ENCODE measurements at places on chromosomes 11 and 22.

DNA sequence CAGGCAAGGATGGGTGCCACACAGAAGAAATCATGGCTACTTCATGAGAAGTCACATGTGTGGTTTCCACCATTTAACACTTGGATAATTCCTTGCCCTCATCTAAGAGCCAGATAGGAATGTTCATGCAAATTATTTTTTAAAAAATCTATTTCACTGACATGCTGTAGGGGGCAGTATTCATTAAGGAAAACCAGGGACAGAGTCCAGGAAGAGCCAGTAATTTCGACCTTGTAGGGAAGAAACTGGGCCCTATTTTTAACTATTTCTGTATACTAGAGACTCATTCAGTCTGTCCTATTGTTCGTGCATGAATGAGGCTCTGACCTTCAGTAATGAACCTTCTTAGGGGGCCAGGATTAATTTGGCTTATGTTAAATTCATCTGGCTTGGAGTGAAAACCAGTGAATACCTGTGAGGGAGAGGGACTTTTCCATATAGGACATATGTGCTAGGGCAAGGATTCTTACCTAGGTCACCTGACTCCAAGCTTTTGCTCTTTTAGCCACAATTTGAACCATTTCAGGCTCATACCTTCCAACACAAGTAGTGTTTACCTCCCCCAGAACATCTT is 192.7 kb downstream of the NAV2 start:
- no peak for DNase-seq

DNA sequence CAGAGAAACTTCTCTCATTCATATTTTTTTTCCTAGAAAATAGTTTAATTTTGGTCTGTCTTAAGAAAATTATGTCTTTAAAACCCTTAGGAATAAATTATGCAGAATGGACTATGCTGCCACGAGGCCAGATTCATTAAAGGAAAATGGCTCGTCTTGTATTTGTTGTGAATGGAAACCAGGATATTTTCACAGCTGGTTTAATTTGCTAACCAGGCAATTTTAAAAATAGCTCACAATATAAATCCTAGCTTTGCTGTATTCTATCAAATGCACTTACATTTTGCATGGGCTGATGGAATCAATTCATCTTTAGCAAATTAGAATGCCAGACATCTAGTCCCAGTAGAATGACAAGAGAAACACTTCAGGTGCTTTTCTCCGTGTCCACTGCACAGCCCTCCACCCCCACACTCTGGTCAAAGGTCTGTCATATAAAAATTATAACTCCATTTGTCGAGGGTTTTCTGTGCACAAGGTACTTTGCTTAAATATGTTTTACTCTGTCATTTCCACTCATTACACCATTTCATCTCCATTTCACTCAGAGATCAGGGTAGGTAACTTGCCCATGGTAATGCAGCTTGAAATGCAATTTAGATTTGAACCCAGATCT is 20.3 kb upstream of the TNRC6B start:
- no peak for DNase-seq

- DNase-seq = peak; percentile 40
Observed at GRCh38 chr11:57459164-57460021, 935 bp upstream of the RTN4RL2 start.

DNA sequence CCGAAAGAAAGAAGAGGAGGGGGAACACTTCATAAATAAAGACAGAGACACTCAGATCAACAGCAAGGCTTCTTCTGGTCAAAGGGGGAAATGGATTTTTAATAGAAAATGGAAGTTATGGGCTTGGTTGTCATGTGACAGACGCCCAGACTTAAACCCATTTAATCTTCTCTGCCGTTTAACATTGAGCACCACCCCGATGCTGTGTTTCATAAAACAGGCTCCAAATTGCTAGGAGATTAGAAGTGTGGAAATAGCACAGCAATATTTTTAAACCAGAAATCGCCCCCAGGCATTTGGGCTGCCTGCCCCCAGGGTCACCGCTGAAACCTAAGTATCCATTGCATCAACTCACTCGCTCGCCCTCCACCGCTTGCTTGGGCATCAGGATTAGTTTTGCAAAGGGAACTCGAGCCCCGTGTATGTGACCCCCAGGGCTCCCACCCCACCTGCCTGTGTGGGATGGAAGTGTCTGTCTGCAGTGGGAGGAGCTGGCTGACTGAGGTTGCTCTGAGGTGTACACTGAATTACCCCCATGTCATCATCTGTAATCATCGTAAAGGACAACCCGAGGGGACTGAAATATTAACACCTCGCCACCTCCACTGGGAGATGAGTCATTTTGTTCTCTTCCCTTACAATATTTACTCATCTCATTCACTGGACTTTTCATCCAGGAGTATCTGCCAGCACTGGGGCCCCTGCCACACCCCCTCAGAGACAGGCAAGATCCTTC is 10.7 kb downstream of the DSCAML1 start:
- no peak for DNase-seq

GRCh38 chr11:118217575-118217974 is 7.2 kb downstream of the JAML start:
- DNase-seq = no peak

- no peak for DNase-seq
Observed at GRCh38 chr11:118846181-118846935, 37.3 kb upstream of the CXCR5 start.

- DNase-seq = no peak
Observed at GRCh38 chr11:116698080-116698479, 74.7 kb downstream of the BUD13 start.

DNA sequence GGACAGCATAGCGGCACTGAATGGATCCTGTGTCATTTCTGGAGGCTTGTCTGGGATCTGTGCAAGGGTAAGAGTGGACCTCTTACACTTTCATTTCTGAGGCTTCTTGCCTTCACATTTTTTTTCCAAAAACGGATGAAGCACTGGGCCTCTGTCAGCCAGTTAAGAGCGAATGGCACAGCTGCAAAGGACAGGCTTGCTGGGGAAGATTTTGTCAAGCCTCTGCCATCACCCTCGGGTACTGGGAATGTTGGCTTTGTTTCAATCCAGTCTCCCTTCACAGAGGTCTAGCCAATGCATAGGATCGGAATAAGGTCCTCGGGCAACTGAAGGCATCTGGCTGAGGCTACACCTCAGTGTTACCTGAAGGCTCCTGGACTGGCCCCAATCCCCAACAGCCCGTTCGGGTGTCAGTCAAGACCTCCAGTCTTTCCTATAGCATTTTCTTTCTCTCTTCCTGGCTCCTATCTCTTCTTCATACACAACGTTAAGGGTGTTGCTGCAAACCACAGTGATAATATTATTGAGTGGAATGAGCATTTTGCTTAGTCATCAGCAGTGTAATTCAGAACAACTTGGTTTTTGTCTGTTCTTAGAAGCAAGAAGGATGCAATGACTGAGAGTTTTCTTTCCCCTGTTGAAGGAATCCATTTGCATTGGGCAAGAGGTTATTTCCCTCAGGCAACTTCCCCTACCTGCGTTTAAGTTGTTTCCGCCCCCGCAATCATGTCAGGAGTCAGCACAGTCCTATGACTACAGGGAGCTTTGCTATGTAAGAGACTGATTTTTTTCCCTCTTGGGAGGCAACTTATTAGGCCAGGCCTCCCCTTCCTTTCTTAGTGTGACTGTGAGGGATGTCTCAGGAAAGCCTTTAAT is 22.8 kb downstream of the NPAT start:
- no peak for DNase-seq

- no peak for DNase-seq
Observed at GRCh38 chr11:39304586-39304985, 2154.9 kb downstream of the LRRC4C start.

DNA sequence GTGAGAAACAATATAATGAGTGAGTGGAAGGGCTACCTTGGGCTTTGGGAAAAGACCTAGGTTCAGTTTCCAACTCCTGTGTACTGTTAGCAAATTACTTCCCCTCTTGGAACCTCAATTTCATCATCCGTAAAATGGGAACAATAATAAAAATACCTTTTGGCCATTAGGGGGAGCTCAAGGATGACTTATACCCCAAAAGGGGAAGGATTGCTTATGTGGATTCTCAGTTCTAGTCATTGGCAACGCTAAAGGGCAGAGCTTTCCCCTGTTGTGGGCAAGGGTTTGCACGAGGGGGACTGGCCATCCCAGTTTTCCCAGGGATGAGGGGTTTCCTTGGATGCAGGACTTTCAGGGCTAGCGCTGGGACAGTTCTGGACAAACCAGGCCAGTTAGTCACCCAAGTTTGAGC is 3.1 kb upstream of the COMMD9 start:
- no peak for DNase-seq

DNA sequence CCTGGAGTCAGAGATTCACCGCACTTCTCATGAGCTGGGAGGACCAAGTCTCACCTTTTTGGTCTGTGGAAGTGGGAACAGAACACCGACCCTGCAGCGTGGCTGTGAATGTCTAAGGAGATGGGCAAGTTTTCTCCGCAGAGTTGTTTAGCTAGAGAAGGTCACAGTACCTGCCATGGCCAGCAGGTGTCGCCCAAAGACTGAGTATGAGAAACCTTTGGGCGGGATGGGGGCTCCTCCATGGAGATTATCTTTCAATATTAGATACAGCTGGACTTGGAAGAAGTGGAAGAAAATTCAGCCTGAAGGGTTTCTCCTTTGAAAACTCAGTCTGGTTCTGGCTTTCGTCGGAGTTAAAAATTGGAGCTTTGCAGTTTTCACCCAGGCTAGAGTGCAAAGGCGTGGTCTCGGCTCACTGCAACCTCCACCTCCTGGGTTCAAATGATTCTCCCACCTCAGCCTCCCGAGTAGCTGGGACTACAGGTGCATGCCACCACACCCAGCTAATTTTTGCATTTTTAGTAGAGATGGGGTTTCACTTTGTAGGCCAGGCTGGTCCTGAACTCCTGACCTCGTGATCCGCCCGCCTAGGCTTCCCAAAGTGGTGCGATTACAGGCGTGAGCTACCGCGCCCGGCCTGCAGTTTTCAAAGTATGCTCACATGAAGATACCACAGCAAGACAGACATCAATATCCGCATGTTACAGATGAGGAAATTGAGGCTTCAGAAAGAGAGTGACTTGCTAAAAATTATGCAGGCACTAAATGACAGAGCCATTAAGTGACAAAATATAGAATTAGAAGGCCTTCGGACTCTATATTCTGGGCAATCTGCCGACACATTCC is 10.7 kb upstream of the DSCAML1 start:
- DNase-seq = peak; percentile 62

DNA sequence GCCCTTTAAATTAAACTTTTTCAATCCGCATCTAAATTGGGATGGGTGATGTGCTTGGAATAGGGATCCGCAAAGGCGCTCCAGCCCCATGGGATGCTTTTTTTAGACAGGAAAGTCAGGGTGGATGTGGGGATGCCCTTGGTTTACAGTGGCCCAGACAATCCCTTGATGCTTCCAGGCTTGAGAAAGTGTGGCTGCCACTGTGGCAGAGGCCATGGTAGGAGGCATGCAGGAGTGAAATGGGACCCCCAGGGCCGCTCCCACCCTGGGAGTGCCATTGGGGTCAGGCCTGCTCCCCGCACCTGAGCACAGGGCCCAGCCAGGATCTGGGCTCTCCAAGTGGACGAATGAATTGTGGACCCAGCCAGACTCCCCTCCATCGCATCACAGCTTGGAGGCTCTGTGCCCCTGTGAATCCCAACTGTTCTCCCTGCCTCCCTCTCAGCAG is 75.8 kb downstream of the COMMD9 start:
- DNase-seq = peak; percentile 8

DNA sequence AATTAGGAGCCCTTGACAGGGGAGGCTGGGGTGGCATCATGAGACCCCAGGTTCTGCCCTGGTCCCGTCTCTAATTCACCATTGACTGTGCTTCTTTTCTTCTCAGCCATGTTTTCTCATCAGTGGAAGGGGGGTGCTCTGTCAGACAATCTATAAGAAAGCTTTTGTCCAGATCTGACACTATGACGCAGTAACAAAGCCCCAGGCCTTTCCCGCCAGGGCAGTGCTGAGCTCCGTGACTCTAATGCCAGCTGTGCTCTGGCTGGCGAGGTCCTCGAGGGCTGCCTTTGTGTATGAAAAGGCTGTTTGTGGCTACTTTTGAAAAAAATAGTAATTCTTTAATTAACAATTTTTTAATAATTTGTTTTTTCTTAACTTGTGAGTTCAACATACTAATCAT is 3.2 kb downstream of the CD6 start:
- no peak for DNase-seq

DNA sequence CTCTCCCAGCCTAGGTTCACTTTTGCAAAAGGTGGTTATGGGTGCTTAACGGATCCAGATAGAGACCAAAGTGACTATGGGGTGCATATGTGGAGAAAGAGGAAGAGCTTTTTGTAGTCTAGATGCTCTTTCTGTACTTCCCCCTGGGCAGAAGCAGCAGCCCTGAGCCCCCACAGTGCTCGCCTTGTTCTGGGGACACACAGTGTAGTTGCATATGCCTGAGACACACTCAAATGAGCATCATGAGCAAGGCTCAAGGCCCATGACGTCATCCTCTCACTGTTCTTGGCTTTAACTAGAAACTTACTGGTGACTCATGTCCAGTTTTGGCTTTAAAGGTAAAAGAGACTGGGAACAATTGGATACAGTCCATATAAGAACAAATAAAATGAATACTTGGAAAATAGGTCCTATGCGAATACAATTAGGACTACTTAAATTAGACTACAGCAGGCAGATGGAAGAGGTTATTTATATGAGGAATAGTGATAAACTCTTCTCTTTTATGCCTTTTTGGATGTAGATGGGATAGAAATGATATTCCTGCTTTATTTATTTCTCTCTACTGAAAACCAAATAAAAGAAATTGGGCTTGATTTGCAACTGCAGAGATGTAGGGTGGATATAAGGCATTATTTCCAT is 20.1 kb upstream of the PEX26 start:
- no peak for DNase-seq
